ENCODE measurements at places on chromosomes 7 and 10. TPM values are rescaled to one million over a fixed set of nuclear protein-coding genes. Genes with fewer than 3 reads are reported as not detected.

DNA sequence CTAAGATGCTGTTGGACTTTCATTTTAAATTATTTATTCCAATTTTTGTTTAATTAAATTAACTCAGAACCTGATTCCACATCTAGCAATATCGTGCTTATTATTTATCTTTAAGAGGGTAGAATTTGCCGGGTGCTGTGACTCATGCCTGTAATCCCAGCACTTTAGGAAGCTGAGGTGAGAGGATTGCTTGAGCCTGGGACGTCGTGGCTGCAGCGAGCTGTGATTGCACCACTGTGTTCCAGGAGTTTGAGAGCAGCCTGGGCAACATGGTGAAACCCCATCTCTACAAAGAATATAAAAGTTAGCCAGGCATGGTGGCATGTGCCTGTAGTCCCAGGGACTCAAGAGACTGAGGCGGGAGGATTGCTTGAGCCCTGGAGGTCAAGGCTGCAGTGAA is 47.8 kb downstream of the ZFAND4 start:
- DNase-seq, result no peak

DNA sequence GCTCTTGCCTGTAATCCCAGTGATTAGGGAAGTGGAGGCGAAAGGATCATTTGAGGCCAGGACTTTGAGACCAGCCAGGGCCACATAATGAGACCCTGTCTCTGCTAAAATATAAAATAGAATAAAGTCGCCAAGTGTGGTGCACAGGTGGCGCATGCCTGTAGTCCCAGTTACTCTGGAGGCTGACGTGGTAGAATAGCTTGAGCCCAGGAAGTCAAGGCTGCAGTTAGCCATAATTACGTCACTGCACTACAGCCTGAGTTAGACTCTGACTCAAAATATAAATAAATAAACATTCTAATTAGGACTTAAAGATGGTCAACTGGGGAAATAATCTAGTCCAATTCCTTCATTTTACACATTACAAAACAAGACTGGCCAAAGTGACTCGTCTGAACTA is 768 bp downstream of the CHCHD2 start:
- no peak for DNase-seq

- DNase-seq, result no peak
Observed at GRCh38 chr10:22723343-22723779, 9.0 kb upstream of the PIP4K2A start.

DNA sequence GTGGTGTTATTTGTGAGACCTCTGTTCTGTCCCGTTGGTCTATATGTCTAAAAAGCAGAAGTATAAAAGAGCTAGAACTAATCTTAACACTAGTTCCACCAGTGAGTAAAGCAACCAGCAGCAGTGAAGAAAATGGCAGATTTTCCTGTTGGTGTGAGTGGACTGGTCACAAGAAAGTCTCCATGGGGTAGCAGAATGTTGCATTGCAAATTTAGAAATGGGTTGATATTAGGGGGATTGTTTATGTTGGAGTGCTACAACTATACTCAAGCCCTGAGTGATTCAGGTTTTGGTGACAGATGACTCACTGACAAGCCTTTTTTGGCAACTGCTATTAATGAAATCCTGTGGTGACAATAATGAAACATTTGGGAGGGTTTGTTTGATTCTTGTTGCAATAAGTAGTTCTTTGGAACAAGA is 5.6 kb downstream of the AVL9 start:
- DNase-seq, result peak; percentile 75

DNA sequence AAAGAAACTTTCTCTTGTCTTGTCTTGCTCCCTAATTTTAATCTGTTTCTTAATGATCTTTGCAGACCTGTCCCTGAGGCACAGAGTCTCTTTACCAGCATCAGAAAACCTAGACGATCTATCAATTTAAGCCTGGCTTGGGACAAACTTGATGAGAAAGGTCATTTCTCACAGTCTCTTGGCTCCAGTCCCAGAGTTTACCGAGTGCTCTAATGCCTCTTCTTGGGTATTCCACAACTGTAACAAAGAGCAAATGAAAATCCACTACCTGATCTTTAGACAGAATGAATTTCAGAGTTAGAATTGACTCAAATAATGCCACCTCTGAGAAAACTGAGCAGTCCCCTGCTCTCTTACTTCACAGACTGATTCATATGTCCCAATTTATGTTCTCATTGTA is 106.4 kb upstream of the DNAJB12 start:
- DNase-seq, result no peak

GRCh38 chr10:3803927-3804741 is 19.1 kb upstream of the KLF6 start:
- DNase-seq, result peak; percentile 86

DNA sequence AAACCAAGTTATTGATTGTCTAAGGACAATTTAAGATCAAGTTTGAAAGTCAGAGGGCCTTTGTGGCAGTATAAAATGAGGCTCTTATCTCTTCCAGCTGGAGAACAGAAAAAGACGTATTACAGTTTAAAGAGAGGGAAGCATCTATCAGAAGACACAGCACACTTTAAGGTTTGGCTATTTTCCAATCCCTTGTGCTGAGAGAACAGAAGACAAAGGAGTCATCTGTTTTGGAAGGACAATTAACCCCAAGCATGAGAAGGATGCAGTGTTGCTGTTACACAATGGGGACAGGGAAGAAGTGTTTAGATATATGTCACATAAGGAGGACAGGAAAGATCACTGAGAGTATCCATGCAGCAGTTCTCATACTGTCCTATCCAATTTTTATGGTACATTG is 1224.2 kb upstream of the SORCS1 start:
- no peak for DNase-seq

DNA sequence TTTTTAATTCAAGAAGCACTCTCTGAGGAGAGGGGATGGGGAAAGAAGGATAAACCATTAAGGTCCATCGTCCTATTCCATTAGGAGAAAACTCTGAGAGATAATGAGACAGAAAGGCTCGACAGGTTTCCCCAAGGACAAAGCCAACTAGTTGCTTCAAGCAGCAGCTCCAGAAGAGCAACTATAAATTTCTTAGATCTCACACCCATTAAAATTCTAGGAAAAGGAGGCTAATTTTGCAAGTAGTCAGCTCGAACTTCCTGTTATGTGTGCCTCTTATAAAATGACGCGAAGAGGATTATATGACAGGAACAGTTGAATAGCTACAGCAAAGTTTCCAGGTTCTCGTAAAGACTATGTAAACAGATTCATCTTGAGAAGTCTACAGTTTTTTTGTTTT is 52.0 kb upstream of the ST8SIA6 start:
- no peak for DNase-seq

GRCh38 chr7:16479591-16479990 is 14.1 kb upstream of the SOSTDC1 start:
- no peak for DNase-seq

DNA sequence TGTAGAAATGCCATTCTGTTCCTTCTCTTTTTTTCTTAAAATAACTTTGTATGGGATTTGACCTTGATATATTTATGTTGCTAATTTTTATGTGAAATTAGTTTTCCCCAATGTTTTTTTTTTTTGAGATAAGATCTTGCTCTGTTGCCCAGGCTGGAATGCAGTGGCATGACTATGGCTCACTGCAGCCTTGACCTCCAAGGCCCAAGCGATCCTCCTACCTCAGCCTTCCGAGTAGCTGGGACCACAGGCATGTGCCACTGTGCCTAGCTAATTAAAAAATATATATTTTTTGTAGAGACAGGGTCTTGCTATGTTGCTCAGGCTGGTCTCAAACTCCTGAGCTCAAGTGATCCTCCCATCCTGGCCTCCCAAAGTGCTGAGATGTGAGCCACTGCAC is 16.0 kb downstream of the VPS26A start:
- no peak for DNase-seq

- DNase-seq, result no peak
Observed at GRCh38 chr10:106278383-106278782, 886.1 kb downstream of the SORCS1 start.

DNA sequence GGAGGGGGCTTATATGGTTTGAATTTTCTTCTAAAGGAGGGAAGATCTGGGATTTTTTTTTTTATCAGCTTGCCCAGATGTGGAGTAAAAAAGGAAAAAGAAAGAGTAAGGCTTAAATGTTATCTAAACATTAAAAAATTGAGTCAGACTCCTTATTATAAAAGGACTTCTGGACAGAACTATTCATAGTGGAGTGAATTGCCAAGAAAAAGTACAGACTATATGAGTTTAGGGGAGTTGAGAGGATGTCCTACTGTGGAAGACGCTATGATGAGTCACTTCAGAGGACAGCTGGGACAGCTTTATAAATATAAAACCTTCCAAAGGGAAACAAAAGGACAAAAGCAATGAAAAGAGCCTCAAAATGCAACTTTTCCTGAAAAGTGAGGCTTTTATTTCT is 73.0 kb downstream of the TFPI2 start:
- DNase-seq, result no peak

GRCh38 chr7:108684629-108685028 is 115.0 kb downstream of the DNAJB9 start:
- no peak for DNase-seq

- no peak for DNase-seq
Observed at GRCh38 chr7:150778738-150779301, 21.3 kb downstream of the TMEM176B start.

DNA sequence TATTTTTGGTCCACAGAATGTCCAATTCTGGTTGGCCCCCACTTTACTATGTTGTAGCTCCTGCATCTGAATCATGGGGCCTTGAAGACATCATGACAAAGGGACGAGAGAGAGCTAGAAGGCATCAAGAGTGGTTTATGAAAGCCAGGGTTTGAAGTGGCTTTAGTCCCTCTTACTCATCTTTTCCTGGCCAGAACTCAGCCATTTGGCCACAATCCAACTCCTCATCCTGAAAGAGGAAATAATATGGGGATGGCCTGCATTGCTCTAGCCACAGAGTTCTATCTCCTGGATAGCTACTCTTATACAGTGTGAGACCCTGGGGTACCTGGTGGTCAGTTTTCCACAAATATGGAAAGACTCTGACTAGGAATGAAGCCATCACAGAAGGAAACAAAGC is 418.9 kb downstream of the XPNPEP1 start:
- no peak for DNase-seq

DNA sequence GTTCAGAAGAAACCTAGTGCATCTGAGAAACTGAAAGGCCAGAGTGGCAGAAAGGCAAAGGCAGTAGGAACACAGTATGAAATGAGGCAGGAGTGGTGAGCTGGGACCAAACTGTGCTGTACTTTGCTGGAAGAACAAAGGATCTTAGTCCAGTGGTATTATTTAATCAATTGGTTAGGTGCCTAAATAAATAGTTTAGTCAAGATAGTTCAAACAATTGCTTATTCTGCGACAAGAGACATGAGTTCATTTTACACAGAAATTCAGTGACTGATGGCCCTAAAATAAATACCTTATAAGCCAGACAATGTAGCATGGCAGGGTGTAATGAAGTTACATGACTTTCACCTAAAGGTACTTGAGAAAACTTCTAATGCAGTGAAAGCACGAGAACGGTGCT is 181.8 kb upstream of the LRRN3 start:
- no peak for DNase-seq

GRCh38 chr7:17099083-17099973 is 199.1 kb upstream of the AHR start:
- DNase-seq, result no peak

DNA sequence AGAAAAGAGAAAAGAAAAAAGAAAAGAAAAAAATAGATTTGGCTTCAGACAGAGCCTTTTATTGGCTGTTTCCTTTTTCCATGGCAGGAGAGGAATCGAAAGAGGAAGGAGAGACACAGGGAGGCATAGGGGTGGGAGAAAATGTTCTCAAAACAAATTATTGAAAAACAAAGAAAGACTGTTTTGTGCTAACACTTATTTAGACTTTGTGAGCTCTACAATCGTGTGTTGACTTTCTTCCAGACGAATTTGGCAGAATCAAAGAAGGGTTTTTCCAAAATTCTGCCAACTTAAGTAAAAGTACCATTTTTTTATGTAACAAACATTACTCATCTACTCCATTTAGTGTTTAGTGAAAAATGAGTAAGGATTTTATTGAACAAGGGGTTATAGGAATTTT is 982.2 kb downstream of the REEP3 start:
- no peak for DNase-seq

DNA sequence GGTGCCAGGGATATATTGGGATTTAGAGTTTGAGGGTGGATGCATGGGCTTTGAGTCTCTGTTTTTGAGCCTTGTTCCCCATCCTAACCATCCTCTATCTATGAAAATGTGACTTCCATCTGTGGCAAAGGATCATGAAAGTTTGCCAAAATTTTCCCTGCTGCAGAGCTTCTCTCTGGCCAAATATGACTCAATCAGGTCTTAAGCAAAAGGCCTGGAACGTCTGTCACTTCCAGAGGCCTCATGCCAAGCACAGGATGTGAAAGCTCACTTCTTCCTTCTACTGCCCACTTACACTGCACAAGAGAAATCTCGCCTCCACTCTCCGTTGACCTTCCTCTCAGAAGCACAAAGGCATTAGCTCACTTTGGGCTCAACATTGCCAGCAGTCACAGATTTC is 696.9 kb upstream of the NRP1 start:
- peak; percentile 95 for DNase-seq

DNA sequence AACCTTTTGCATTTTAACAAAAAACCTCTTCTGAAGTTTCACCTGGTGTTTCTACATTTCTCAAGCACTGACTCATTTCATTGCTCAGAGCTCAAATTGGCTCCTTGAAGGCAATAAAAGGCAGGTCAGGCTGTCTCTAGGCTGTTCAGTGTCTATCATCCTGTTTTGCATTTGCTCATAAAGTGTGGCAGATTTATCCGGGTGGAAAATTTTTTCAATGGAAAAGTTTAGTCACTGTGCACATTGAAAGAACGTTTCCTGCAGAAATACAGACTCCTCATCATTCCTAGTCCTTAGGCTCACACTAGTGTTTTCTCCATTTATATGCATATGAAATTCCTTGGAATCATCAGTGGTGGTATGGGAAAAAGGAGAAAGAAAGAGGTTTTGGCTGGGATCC is 114.2 kb upstream of the DGKB start:
- DNase-seq, result no peak

- DNase-seq, result no peak
Observed at GRCh38 chr7:7742223-7742622, 23.8 kb upstream of the RPA3 start.

DNA sequence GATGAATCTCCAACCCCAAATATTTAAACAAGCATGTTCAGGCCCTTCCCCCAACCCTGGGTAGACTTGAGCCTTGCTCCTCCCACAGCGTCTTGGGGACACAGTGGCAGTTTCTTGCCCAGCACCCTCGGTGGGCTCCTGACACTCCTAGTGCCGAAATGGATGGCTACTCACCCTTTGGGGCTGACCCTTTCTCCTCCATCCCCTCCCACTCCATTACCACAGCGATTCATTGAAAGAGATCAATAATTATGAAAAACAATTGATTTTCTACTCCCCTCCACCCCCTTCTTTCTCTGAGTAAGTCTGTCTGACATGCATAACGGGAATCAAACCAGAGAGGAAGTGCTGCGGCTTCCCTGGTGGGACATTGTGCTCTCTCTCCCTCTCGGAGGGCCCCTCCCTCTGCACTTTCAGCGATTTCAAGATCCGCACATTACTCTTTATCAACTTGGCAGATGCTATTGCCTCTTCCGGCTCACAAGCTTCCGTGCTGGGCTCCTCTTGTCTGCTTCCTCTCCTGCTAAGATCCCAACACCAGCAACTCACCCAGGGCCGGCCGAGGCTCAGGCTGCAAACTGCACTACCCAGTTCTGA is 79.0 kb upstream of the PLXNA4 start:
- DNase-seq, result no peak

The LDB1 gene
- 59.4 TPM for total RNA-seq

The NDUFB8 gene
- total RNA-seq, result 231 TPM

The IFIT1B gene
- total RNA-seq, result 0.33 TPM

The ASB10 gene
- total RNA-seq, result not detected

The AKR1C8 gene
- total RNA-seq, result not detected

The SCART1 gene
- total RNA-seq, result 1.3 TPM
